Esophagus mucosa (tissue), 1 donor: ENCODE measurements at places on chromosomes 11 and 22.

- no peak for ATAC-seq
Measured at GRCh38 chr22:38164551-38164918, 17.1 kb downstream of the PLA2G6 start.

- ATAC-seq = peak; percentile 34
Measured at GRCh38 chr11:19344661-19345518, 104.1 kb upstream of the E2F8 start.

- peak; percentile 39 for ATAC-seq
Measured at GRCh38 chr11:34595391-34595790, 25.5 kb upstream of the EHF start.

- no peak for ATAC-seq
Measured at GRCh38 chr11:37812281-37812880, 1214.3 kb upstream of the RAG2 start.

GRCh38 chr11:17267576-17267975 is 9.0 kb upstream of the NUCB2 start:
- ATAC-seq = peak; percentile 93

GRCh38 chr22:43002202-43002586 is 12.8 kb downstream of the PACSIN2 start:
- ATAC-seq = no peak

DNA sequence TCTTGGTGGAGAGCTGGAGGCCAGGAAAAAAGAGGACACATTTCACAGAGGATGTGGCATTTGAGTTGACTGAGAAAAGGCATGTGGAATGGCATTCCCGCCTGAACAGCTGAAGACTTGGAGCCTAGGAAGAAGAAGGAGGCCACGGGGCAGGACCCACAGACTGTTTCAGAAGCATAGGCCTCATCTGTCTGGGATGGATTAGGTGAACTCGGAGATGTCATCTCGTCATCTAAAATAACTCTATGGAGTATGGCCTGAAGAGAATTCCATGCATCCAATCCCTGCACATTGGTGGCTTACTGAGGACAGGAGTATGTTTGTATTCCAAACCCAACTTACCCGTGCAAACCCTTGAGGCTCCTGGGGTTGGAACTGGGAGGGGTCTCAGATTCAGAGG is 16.4 kb downstream of the SPATA19 start:
- ATAC-seq = no peak

DNA sequence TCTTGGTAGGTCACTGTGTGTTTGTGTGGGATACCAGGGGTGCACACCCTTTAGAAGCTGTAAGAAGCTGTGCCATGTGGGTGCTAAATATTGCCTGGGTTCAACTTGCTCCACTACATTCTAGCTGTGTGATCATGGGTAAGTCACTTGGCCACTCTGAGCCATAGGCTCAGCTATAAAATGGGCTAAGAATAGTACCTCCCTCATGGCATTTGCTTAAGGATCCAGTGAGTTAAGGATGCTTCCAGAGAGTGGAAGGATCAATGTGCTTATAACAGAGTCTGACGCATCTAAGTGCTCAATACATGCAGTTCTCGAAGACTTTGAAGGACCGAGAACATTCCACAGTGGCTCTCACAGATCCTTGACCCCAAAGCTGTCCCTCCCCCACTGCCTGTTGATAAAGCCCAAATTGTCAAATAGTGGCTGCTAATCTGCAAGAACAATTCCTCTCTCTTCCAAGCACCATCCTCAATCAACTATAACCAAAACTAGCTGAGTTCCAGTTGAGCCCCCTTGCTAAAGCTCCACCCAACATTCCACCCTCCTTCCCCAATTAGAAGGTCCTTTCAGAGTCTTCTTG is 13.2 kb upstream of the TMPRSS6 start:
- no peak for ATAC-seq

DNA sequence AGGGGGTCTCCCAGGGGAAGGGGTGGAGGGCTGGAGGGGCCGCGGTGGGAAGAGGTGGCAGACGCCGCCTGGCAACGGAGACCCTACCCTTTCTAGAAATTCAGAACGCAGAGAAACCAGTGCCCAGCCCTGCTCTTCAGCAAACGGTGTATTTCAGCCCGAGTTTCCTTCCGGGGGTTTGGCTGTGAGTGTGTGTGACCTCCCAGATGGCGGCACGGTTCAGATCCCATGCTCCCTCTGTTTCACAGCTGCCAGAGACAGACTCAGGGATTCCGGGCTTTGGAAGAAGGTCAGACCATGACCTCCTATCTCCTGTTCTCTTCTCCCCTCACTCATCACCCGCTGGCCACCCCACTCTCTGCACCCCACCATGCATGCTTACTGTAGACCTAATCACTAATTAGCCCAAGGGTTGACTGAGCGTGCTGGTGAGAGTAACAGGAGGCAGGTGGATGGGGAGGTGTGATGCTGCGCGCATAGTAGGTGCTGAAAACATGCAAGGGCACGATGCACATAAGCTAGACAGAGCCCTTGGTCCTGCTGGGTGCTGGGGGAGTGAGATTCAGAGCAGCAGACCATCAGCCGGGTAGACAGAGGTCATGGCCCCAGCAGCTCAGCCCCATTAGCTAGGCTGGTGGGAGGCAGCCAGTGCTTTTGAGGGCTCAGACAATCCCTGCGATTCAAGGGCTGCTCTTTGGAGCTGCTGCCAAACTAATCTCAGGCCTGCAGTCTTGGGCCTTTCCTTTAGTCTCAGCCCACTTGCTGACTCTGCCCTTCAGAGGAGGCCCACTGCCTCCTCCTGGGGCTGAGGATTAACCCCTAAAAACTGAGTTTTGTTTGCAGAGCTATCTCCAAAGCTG is 256.5 kb upstream of the CADM1 start:
- ATAC-seq = peak; percentile 32

- no peak for ATAC-seq
Measured at GRCh38 chr11:105049481-105049880, 4.3 kb upstream of the CARD16 start.

- no peak for ATAC-seq
Measured at GRCh38 chr11:104142698-104143097, 21.2 kb downstream of the PDGFD start.

DNA sequence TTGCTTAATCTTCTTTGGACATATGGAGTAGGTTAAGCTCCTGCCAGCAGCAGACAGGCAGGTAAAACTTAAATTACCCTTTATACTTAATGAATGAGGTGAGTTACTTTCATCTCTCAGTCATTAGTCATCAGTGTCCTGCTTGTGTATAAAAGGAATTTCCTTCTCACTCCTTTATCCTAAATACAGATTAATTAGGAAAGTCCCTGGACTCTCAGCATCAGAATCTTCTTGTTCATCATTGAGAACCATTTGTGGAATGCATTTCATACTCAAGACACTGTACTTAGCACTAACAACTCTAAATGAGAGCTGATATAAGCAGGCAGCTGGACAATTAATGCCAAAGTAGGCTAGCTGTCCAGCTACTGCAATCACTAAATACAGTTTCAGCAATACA is 630.4 kb downstream of the METTL15 start:
- ATAC-seq = no peak

DNA sequence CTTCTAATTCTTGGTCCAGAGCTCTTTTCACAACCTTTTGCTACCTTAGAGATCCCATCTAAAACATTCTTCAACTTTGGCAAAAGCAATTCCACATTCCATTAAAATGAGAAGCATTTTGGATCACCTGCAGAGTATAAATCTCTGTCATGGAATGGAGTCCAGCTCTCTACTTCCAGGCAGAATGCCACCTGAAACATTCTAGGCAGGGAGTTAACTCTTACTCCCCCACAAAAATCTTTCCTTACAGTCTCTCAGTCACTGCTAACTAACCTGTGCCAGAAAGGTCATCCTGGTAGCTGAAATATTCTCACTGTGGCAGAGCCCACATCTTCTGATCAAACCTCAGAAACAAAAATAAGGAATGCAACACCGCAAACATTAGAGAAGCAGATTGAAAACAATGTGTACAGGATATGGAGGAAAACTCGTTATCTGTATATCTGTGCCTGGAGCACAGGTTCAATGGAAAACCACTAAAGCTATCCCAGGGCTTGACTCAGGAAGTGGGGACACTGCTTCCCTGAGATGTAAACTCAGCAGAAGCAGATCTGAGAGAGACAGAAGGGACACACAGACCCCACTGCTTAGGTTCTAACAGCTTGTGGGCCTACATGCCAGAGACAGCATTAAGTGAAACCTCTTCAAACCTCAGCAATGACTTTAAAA is 78.9 kb downstream of the KCNC1 start:
- no peak for ATAC-seq

DNA sequence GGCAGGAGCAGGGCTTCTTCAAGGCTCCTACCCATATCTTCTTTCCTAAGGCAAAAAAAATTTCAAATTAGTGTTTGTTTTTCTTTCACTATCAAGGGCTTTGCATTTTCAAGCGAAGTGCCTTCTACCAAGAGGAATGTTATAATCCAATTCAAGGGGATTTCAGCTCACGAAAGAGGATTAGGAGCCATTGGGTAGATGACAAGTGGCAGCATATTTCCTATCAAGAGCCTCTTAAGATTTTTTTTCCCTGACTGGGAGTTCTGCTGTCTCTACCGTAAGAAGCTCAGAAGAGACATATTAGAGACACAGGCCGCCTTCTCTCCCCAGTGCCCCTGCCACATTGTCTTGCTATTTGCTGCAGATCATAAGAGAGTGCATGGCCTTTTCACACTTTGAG is 55.9 kb upstream of the BMAL1 start:
- no peak for ATAC-seq

DNA sequence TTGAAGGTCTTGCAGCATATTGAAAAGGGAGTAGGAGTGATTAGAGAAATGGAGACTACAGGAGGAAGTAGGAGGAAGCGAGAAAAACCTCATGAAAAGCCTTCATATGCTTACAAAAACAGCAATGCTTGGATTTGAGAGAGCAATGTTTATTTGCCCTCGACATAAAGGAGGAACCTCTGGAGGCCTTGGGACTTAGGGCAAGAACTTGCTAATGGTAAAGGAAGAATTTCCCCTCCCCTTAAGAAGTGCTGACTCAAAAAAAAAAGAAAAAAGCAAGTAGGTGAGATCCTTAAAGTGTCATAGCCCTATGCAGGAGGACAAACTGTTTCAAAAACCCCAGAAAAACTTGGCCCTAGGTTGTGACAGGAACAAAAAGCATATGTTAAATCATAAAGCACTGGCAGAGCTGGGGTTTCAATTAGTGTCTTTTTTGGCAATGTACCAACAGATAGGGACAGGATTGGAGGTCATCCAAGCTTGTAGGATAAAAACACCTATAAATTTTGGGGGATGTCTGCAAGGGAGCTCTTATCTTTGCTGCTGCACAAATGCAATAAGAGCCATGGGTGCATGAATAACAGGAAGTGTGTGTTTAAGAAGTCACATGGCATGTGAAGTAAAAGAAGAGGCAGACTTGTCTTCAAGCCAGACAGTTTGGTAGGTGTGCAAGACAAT is 4.9 kb downstream of the GLYAT start:
- ATAC-seq = no peak

DNA sequence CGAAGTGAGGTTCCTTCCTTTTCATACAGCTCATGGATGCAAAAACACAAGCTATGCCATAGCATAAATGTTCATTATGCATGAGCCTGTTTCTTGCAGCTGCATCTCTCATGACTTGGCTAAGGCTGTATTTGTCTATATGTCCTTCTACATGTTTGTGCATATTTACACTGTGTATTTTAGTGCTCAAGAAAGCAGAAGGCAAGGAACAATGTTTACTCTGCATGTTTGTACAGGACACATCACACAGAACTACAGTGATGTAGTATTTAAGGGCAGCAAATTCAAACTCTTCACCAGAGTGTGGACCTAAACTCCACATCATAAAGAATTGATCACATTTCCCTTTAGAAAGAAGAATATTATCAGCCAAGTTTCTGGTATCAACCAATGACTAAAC is 170.3 kb downstream of the CADM1 start:
- ATAC-seq = no peak

- no peak for ATAC-seq
Measured at GRCh38 chr11:113376156-113376555, 11.4 kb upstream of the ANKK1 start.

DNA sequence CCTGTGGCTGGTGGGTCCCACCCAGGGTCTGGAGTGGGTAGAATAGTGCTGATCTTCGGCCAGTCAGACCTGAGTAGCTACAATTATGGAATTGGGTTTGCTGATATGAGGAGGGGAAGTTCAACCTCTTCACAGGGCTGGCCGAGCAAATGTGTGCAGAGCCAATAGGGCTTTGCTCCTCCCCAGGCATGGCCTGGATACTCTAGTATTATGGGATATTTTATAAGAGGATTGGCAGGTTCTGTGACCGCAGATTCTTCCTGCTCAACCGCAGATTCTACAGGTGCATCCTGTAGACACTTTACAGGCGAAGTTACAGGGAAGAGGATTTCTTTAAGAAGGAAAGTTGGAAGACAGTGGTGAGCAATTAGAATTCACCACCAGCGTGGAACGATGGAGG is 44.3 kb downstream of the TBC1D22A start:
- no peak for ATAC-seq

- no peak for ATAC-seq
Measured at GRCh38 chr11:128490092-128490491, 97.3 kb downstream of the ETS1 start.

DNA sequence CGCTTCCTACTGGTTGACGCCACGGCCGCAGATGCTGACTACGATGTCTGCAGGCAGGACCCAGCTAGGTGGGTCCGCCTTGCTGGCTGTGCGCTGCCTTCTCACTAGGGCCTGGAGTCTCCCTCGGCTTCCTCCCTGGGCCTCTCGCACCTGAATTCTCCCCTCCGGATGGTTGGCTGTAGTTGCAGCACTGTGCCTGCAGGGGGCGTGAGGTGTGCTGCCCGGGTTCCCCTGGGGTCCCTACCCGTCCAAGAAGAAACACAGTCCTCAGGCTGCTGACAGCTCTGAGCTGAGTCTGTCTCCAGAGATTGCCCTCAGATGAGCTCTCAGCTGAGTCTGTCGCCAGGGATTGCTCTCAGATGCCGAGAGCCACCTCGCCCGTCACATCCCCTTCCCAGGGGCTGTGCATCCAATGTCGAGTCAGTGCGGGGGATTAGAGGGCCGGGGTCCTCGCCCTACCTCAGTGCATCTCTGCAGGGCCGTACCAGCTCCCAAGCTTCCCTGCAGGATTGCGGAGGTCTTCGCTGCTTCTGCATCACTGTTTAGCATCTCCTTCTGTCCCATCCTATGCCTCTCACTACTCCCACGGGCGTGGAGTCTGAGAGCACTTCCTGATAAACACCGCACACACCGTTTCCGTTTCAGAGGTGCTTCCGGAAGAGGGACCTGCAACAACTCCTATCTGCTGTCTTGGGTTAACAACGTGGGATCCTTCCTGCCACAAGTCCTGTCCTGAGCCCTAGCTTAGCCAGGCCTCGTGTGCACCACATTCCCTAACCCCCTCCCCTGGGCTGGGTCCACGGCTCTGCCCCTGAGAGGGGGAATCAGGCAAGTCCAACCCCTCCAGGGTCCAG is 196.9 kb downstream of the CSNK2A3 start:
- ATAC-seq = peak; percentile 37

- no peak for ATAC-seq
Measured at GRCh38 chr11:126588630-126589491, 233.4 kb downstream of the ST3GAL4 start.

GRCh38 chr11:69915151-69915500 is 95.9 kb upstream of the FGF3 start:
- ATAC-seq = no peak

- no peak for ATAC-seq
Measured at GRCh38 chr22:48695251-48695650, 1132.4 kb downstream of the BRD1 start.
